ENCODE measurements at places on chromosomes 5 and 9.

DNA sequence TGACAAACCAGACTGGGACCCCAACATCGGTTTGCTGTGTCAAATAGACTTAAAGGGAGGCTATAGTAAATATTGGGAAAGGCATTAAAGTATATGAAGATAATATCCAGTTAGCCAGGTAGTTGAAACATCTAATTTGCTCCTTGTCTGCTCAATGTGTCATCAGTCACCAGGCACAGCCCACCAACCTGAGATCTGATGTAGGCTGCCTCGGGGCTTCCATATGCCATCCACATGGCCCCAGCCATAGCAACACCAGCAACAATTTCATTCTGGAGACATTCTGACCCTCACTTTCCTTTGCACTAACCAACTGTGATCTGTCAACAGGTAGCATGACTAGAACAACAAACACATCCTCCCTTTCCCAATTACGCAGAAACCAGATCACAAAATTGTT, 196.0 kb downstream of the NR2F1-AS1 start:
- no peak for DNase-seq

DNA sequence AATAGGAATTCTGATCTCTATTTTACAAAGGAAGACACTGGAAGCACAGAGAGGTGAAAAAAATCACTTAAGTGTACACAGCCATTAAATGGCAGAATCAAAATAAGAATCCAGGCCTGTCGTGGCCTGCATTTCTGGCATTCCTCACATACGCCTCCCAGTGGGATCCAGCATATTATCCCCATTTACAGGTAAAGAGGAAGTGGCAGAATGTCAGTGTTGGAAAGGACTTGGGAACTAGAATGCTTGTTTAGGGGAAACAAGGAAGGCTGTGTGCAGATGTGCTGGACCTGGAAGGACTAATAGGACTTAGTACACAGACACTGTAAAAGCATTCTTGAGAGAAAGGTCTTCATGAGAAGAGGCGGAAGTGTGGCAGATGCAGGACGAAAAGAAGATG, 241.8 kb downstream of the TRIM32 start:
- DNase-seq: no peak

- DNase-seq: no peak
These were observed 66.8 kb downstream of the BOD1 start for GRCh38 chr5:173549644-173550043.

- no peak for DNase-seq
These were observed 28.0 kb upstream of the POMT1 start for GRCh38 chr9:131474711-131475110.

DNA sequence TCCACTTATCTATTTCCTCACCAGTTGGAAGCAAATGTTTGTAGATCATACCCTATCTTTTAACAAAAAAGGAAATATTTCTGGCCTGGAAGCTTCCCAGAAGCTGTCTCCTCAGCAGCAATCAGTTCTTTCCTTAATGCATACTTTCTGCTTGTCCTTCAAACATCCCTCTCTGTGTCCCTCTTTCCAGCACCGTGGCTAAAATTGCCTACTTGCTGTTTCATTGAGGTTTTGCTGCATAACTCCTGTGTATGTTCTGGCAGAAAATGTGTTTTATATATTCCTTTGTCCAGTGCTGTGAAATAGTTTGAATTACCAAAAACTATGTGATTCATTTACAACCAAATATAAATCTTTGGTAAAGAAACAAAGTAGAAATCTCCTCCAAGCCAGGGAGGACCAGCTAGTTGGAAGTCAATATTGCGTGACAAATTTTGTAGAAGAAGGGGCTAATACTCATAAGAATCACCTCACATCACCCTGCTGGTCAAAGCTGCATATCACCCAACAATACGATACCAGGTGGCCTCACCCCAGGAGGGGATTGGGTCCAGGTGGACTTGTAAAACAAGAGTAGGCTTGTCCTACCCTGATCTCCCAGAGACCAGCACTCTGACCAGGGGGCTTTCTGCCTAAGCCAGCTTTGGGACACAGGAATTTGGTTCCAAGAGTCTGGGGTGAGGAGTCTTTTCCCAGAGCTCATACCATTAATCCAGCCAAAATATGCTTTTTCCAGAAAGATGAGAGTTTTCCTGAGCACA, 198.4 kb upstream of the SNX2 start:
- peak; percentile 83 for DNase-seq
